ENCODE measurements at places on chromosomes 4 and X. TPM values are rescaled to one million over a fixed set of nuclear protein-coding genes. Genes with fewer than 3 reads are reported as not detected.

Gene ADRA2C
- total RNA-seq: 5.3 TPM

Gene UGT8
- total RNA-seq: 0.73 TPM

Gene RS1
- total RNA-seq: not detected

DNA sequence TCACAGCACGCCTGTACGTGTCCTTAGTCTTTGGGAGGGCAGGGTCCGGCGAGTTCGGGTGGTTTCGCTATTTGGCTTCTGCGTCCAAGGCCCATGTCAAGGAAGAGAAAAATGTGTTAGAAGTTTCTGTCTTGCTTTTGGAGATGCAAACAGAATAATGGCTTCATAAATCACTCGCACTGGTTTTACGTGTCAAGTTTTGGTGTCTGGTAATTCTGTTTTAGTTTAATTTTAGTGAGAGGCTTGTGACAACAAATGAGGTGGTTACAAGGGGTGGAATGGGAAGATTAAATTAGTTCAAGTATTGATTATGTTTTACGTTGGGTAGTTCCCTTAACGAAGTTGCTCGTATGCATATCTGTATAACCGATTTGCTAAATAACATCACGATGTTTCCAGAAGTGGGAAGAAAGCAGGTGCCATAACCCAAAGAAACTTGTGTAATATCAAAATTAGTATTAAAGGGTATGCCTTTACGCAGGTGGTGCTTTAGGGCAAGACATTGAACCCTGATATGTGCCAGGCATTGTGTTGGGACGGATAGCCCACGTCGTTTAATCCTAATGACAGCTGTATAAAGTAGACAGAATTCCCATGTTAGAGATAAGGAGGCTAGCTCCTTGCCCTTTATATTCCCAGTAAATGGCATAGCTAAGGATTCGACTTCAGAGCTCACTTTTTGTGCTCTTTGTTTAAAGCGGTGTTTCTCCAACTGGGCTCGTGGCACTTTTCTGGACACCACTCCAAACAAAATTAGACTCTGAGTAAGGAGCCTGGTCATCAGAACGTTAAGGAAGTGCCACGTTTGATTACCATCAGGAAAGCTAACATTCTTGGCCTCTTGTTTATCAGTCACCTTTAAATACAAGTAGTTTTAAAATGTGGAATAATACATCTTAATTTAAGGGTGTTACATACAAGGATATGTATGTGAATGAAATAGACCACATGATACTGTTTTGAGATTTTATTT, 843 bp downstream of the RPL34 start:
- H3K4me3 ChIP-seq: peak overlapping the region; percentile 77
- no peak for DNase-seq
- peaks cover 35% of the 10 kb centered on the region for H3K4me1 ChIP-seq
- H3K36me3 ChIP-seq: peaks cover 43% of the 10 kb centered on the region
- H3K27me3 ChIP-seq: no peaks in the 10 kb centered on the region
- peak overlapping the region; percentile 88 for H3K27ac ChIP-seq

DNA sequence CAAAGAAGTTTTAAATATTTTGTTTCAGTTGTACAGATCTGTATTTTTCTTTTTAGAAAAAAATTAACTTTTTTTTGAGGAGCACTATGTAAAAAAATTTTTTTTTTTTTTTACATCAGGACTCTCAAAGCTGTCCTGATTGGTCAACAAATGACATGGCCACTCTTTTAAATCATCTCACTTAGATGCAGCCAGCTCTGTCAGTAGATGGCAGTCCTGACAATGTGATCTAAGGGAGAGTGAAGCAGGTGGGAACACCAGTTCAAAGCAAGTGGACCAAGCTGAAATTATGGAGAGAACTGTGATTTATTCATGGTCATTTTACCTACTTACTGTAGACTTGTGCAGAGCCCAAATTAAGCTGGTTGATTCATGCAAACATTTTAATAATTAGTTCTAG, 174.7 kb upstream of the GPRIN3 start:
- H3K4me1 ChIP-seq: no peaks in the 10 kb centered on the region
- DNase-seq: no peak
- H3K27me3 ChIP-seq: no peaks in the 10 kb centered on the region

GRCh38 chr4:54439831-54440243, 210.7 kb downstream of the PDGFRA start:
- peak overlapping the region; percentile 11 for H3K4me3 ChIP-seq
- H3K27me3 ChIP-seq: peaks cover 2% of the 10 kb centered on the region
- H3K4me1 ChIP-seq: peaks cover 7% of the 10 kb centered on the region
- peak; percentile 60 for DNase-seq

GRCh38 chr4:15521442-15522039, 51.9 kb downstream of the CC2D2A start:
- H3K27me3 ChIP-seq: no peaks in the 10 kb centered on the region
- no peak overlapping the region for H3K4me3 ChIP-seq
- DNase-seq: no peak
- peaks cover 4% of the 10 kb centered on the region for H3K4me1 ChIP-seq
- H3K27ac ChIP-seq: no peak overlapping the region

All from suprapubic skin (tissue), 4 donors.